ENCODE measurements at places on chromosomes 16 and 17.

DNA sequence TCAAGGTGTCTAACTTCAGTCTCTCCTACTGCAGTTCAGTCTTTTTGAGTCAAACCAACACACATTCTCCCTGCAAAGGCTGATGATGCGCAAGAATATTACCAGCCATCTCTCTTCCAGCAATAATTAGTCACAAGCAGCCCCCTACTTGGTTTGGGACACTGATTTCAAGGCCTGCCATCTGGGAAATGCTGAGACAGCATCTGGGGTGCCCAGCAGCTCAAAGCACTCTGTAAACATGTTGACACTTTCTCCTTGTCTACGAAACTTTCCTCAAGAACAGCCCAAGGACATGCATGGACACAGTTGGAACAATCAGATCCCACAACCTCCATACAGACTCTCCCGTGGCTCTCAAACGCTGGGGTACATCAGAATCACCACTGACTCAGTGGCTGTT, 149.2 kb upstream of the RPL38 start:
- DNase-seq: no peak

DNA sequence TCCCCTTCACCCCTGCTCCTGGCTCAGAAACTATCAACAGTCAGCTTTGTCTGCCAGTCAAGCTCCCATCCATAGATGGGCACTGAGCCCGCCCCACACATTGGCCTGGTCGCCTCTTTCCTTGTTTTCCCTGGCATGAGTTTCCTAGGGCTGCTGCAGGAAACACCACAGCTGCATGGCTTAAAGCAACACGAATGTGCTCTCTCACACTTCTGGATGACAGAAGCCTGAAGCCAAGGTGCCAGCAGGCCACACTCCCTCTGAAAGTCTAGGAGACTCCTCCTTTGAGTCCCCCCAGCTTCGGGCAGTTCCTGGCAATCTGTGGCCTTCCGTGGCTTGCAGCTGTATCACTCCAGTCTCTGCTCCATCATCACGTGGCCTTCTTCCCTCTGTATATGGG, 69.9 kb downstream of the TBC1D16 start:
- no peak for DNase-seq

- DNase-seq: no peak
Observed at GRCh38 chr17:28983286-28984230, 22.3 kb downstream of the SEZ6 start.

DNA sequence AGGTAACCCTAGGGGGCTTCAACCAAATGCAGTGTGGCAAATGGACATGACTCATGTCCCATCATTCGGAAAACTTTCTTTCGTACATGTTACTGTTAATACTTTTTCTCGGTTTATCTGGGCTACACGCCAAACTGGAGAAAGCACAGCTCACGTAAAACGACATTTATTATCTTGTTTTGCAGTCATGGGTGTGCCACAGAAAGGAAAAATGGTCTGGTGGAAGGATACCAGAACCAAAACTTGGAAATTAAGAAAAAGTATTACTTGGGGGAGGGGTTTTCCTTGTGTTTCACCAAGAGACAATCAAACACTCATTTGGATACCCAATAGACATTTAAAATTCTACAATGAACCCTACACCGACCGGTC, 23.6 kb downstream of the ALOX15B start:
- no peak for DNase-seq
